Stimulated activated CD8-positive, alpha-beta memory T cell treated with anti-CD3 and anti-CD28 coated beads, Interleukin-7, amount 100 ng/mL, for 1 hour (primary cell): ENCODE measurements at places on chromosomes 6 and 20.

DNA sequence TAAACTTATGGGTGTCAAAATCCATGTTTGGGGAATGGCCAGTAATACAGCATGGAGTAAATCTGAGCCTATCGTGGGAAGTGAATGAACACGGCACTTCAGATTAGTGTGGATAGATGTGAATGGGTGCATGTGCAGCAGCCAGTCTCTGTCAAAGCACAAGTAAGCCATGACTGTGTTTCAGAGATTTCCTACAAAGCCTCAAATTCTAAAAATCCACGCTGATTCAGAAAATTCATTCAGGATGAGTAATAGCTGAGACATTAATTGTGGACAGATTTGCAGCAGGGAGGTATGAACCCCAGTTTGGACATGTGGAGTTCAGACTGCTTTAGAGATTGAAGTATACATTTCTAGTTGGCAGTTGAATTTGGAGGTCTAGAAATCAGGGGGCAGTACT is 115.1 kb downstream of the QKI start:
- DNase-seq = no peak

DNA sequence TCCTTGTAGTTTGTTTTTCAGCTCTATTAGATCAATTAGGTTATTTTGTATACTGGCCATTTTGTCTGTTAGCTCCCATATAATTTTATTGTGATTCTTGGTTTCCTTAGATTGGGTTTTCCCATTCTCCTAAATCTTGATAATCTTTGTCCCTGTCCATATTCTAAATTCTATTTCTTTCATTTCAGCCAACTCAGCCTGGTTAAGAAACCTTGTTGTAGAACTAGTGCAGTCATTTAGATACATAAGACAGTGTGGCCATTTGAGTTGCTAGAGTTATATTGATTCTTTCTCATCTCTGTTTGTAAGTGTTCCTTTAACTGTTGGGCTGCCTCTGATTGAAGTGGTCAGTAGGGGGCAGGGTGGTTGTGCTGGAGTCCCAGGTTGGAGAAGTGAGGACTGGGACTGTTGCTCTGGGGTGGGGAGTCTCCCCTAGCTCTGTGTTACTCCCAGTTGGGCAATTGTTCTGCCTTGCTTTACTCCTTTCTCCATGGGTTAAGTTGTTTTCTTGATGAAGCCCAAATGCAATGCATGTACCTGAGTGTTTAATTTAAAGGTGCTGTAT is 98.8 kb upstream of the NRN1 start:
- no peak for DNase-seq

GRCh38 chr20:34549291-34549928 is 9.1 kb upstream of the MAP1LC3A start:
- DNase-seq = no peak

DNA sequence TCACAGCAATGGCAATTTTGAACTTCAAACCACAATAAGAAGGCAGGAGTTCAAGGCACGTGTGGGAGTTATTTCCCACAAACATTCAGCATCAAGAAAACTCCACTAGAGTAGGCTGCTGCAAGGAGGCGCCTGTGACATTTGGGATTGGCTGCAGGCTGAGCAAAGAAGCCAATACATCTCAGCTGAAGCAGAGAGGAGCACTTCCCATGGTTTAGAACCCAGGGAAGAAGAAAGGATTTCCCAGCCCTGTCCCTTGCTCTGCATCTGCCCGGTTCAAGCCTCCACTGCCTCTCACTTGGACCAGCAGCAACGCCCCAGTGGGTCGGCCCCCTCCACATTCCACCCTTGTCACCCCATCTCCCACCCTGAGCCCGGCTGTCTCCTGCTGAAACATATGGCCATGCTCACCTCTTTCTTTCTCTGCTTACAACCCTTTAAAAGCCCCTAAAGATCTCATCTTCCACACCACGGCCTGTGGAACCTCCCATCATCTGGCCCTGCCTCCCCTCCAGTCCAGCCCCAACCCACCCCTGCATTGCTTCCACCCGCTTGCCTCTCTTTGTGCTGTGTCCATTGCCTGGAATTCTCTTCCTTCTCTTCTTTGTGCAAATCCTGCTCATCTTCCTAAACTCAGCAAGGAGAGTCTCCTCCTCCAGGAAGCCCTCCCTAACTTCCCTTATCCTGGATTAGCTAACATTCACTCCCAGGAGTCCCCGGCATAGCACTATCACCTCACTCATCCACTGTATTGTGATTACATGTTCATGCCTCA is 128.3 kb downstream of the ANKRD60 start:
- no peak for DNase-seq

GRCh38 chr20:4216142-4216735 is 200.9 kb upstream of the RNF24 start:
- DNase-seq = no peak
